ENCODE measurements at places on chromosomes 2 and 18. TPM values are rescaled to one million over a fixed set of nuclear protein-coding genes. Genes with fewer than 3 reads are reported as not detected.
A peak's percentile ranks its signal among the peaks of the same experiment; 100 is the strongest.

Gene GREB1
- total RNA-seq, result 7.6 TPM

GRCh38 chr18:13245481-13246000, 27.0 kb downstream of the LDLRAD4 start:
- no peak for DNase-seq

- no peak for DNase-seq
Observed at GRCh38 chr18:3524706-3525105, 74.7 kb downstream of the TGIF1 start.

- no peak for DNase-seq
Observed at GRCh38 chr2:43027097-43027873, 199.1 kb downstream of the ZFP36L2 start.

GRCh38 chr18:31399306-31400032, 22.9 kb downstream of the DSG4 start:
- DNase-seq, result no peak

DNA sequence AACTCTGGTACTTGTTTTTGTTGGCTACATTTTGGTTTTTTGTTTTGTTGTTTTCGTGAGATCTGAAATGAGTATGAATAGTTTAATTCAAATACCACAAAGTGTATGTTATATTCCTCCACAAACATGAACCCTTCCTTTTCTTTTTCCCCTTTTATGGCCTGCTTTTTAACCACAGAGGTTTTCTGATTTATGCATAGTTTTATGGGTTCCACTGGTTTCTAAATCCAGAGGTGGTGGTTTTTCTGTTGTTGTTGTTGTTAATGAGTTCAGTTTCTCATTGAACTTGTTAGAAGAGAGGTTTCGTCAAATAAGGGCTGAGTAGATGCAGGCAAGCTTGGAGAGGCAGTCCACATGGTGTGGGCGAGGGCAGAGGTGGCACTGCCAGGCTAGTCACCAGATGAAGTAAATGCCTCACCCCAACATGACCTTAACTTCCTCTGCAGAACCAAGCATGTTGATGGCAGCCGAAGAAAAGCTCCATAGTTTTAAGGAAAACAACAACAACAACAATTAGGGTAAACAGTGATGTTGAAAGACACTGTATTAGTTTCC, 72.5 kb downstream of the RIF1 start:
- no peak for DNase-seq

Gene RBMS1
- 57.0 TPM for total RNA-seq

DNA sequence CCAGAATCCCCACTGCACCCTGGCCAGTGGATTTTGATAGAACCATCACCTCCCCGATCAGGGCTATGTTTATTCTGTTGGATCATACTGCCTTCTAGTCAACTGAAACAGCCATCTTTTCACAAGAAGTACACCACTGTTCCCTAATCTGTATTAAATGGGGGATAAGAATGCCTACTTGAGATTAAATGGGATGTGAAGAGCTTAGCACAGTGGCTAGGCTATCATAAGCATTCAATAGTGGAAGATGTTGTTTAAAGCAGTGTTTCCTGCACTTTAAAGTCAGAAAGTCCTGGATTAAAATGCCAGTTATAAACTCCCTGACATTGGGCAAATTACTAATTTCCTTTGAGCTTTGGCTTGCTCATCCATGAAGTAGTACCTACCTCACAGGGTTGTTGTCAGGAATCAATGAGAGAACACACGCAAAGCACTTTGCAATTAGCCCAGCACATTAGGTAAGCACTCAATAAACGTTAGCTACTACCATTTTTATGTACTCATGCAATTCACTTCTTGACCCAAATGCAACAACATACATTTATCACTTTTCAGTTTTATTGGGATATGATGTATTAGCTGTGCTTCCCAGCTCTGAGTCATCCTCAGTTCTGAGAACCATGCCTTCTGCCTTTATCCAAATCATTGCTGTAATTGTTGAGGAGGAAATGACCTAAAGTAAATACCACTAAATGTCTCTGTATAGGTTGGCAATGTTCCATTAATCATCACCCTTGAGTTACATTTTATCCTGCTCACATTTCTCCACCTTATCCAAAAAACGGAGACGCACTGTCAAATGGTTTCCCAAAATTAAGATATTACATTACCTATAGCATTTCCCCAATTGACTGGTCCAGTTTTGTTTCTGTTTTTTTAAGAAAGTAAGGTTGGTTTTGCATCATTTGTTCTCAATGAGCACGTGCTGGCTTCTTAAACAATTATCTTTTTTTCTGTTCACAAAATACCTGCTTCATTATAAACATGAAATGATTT, 2.1 kb downstream of the TMEM247 start:
- DNase-seq, result no peak

- DNase-seq, result no peak
Observed at GRCh38 chr2:25690058-25690457, 16.7 kb upstream of the DTNB start.

Gene OXER1
- 0.47 TPM for total RNA-seq

DNA sequence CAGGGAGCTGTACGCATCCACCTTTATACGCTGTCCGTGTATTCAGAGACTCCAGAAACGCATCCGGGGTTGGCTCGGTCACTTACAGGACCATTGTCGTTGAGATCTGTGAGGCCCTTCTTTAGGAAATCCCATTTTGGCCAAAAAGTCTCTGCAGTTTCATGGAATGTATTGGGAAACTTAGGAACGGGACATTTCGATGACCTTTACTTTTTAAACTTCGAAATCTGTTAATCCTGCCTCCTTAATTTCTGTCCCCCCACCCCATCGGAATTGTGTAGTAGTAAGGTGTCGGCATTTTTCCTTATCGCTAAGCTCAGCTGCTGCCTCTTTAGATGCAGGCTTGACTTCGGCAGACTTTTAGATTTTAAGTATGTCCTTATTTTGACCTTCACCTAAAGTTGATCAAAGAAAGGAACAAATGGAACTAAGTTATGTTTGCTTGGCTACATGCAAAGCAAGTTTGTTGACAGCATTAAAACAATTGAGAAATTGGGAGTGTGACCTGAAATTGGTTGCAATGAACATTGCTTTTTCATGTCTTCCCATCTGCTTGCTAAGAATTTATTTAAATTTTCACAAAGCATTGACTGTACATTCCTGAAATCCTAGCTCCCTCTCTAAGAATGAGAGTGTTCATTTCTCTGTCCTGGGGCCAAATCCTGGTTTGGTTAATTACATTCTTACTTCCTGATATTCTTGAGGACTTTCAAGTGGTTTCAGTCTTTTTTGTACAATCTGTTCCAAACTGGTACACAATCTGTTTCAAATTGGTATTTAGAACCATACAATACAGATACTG, 884 bp upstream of the RAPH1 start:
- DNase-seq, result no peak

GRCh38 chr2:28993206-28993960, 12.3 kb downstream of the TOGARAM2 start:
- DNase-seq, result no peak

DNA sequence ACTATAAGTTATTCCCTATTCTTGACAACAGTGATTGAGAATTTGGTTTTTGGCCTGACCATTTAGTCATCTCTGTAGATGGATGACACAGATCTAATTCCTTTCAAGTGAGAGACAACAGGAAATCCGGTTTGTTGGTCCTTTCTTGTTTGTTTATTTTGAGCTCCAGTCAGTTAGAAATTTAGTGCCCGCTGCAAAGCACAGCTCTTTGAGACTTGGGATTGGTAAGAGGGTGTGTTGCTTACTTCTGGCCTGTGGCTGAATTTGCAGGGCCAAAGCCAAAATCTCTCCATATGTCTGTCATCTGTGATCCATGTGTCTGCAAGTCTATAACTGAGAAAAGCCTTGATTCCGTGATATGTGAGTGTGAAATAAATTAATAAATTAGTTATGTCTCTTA, 74.3 kb downstream of the BIN1 start:
- DNase-seq, result no peak

DNA sequence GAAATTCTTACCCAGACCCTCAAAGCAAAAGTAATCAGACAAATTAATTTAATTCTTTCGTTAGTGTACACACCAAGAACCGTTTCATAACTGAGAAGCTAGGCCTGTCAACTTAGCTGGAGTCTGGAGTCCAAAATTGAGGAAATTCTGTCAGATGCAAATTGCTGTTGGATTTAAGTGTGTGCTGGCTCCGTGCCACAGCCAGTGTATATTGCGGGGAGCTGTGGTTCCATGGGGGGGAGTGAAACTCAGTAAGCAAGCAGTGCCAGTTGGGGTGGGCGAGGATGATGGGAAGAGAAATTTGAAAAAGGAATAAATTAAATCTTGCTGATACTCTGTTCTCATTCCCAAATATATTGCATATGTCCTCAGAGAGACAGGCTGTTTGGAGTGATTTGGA, 4.0 kb downstream of the ARPC2 start:
- no peak for DNase-seq

- no peak for DNase-seq
Observed at GRCh38 chr2:216837740-216838139, 22.1 kb downstream of the TNP1 start.

DNA sequence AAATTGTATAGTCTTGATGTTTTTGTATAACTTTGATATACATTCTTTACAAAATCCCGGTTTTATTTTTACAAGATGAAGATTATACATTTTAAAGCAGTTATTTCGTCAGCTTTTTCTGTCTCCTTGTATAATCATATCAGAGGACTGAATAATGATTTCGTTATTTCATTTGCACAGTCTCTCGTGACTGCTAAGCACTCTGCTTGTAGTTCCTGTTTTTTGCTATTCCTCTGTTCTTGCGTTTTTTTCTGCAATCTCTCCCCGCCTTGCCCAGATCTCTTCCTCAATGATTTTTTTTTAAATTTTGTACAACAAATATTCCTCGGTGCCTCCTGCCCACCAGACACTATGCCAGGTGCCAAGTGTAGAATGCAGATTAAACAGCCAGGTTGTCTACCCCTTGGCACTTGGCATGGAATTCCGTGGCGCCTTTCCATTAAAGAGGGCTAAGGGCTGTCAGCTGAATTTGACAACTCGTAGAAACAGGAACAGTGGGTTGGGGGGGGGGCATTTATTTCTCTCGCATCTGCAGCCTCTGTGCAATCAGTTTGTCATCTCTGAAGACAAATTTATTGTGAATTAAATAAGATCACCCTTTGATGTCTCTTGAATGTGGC, 69.6 kb downstream of the KLHL29 start:
- DNase-seq, result peak; percentile 43

- no peak for DNase-seq
Observed at GRCh38 chr2:88913280-88913679, 221.8 kb downstream of the RPIA start.

GRCh38 chr18:61616111-61616610, 276.6 kb downstream of the RNF152 start:
- no peak for DNase-seq

DNA sequence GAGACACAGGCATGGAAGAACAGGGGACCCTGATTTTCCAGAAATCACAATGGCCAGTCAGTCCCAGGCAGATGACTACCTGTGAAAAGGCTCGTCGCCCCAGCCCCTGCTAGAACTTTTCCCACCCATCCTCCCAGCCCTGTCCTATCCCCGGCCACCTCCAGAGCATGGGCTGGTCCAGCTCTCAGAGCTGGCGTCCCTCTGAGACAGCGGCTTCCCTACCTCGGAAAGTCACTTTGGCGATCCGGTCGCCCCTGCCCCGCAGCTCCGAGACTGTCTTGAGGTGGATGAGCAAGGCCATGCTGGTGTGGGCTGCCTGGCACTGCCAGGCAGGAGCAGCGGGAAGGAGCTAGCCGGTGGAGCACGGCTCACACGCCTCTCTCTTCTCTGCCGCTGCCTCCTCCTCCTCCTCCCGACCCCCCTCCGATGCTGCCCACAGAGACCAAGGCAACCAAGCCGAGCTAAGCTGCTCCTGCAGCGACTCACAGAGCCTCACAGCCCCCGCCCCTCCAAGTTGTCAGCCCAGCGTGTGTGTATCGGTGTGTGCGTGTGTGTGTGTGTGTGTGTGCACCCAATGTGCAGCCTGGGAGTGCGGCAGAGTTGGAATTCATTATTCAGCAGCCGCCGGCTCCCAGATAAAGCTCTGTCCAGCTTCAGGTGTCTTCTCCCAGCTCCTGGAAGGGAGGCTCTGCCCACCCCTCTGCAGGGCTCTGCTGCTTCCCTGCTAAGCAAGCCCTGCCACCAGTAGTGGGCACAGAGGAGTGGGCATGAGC, 80.5 kb upstream of the OTOF start:
- DNase-seq, result no peak

Gene CBLN2
- 2.7 TPM for total RNA-seq

- DNase-seq, result no peak
Observed at GRCh38 chr2:143779021-143779420, 649.8 kb downstream of the ARHGAP15 start.

- DNase-seq, result no peak
Observed at GRCh38 chr2:215189393-215189792, 51.0 kb upstream of the ABCA12 start.

Gene SFT2D3
- 5.9 TPM for total RNA-seq

- DNase-seq, result peak; percentile 58
Observed at GRCh38 chr2:20421336-20421987, 25.4 kb upstream of the RHOB start.

DNA sequence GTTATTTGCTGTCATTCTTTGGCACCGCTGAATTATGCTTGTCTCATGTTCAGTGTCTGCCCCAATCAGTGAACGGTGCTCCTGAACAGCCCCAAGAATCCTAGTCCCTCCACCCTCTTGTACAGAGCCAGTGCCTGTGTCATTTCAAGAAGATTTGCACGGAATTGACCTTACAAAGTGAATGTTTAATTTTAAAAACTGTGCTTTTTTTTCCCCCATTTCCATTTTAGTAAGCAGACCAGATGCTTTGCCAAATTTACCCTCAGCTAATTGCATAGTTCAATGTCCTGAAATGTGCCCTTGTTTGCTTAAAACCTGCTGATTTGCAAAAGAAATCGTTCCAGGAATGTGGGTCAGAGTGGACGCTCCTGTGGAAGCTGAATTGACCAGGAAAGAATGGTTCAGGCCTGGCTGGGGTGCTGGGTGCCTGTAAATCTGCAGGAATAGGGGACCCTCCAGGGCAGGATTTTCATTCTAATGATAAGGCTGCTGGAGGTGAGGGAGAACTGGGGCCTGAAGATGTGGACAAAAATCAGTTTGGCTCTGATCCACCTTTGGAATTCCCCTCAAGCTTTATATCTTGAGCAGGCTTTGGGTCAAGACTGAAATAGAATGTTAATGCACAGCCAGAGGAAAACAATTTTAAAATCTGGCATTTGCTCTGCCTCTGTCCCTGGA, 20.1 kb downstream of the TMEM17 start:
- DNase-seq, result no peak

- no peak for DNase-seq
Observed at GRCh38 chr2:30860726-30861125, 53.5 kb upstream of the CAPN13 start.

Gene FAM228A
- 0.51 TPM for total RNA-seq

- no peak for DNase-seq
Observed at GRCh38 chr18:12074736-12075135, 18.9 kb upstream of the ANKRD62 start.

GRCh38 chr2:101305035-101305434, 3.5 kb downstream of the RNF149 start:
- no peak for DNase-seq

DNA sequence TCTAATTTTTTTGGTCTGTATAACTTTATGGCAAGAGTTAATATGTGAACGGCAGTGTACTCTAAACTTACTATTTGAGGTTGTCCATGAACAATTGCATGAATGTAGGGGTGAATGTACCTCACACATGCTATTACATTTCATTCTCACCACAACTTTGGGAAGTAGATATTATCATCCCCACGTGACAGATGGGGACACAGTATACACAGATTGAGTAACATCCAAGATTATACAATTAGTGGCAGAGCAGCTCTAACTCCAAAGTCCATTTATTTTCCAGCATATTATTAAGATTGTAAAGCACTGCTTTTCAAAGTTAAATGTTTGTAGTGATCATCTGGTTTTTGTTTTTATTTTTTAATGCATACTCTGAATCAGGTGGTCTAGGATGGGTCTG, 622.1 kb upstream of the ZEB2 start:
- DNase-seq, result no peak

Gene GREB1L
- total RNA-seq, result 17.5 TPM

Measured in right atrium auricular region (tissue), 2 donors.